ENCODE measurements at places on chromosomes 12 and 14.

- no peak for DNase-seq
These were observed 3.1 kb downstream of the DIP2B start for GRCh38 chr12:50507930-50508329.

GRCh38 chr12:132288516-132289215 lies 40.7 kb downstream of the GALNT9 start:
- DNase-seq: no peak

DNA sequence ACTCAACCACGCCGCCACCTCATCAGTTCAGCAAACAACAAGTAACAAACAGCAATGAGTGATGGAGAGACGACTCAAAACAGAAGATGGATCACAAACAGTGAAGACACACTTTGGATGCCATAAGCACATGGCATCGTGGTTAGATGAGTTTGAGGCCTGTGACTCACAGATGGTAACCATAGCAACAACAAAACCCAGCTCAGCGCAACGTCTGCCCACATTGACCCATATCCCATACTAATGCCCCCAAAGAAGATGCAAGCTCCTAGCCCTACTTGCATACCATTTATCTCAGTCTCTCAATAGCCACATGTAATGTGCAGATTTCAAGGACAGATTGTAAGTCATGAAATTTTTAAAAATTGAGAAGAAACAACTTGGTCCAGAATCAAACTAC lies 1322.3 kb upstream of the TMEM132C start:
- DNase-seq: no peak

DNA sequence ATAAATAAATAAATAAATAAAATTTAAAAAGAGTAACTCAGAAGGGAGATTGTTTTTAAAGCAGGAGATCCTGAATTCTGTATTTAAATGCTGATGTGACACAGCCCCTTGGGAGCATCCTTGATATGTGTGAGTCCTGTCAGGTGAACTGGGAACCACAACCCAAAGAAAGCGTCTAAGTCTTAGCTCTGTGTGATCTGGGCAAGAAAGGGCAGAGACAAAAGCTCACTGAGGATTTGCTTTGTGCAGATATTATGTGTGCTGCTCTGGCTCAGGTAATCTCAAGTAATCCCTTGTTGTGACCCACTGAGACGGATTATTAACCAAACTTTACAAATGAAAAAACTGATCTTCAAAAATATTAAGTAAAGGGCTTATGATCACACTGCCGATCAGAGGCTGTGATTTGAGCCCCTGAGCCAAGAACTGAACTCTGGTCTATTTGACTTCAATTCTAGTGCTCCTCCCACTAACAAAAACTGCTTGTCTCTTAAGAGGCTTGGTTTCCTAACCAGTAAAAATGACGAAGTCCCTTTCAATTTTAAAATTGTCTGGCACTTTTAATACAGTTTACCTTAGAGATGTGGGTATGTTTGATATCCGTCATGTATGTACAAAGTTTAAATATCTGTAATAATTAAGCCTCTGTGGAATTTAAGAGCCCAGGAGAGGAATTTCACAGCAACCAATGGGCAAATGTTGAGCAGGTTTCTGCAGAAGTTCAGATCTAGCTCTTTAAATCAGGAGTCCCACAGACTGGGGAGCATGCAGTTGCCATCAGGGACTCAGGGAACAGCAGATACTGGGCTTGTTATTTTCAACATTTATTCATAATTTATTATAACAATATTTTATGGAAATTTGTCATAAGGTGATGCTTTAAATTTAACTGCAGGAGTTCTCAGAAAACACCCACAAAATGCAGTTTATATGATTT lies 46.1 kb downstream of the CPM start:
- no peak for DNase-seq

DNA sequence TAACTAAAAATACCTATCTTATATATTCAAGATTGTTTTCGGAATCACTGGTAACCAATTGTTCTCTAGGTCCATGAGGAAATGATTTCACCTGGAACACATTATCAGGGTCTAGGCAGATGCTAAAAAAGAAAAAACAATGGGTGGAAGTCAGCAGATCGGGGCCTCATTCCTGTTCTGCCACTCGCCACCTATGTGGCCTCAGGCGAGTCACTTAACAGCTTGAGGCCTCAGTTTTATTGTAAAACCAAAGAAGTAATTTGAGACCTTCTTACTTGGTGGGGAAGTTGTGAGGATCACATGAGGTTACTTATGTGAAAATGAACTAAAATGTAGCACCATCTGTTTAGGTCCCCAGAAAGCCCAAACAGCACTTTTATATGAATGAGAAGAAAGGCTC lies 6.2 kb upstream of the RNASE10 start:
- DNase-seq: no peak

DNA sequence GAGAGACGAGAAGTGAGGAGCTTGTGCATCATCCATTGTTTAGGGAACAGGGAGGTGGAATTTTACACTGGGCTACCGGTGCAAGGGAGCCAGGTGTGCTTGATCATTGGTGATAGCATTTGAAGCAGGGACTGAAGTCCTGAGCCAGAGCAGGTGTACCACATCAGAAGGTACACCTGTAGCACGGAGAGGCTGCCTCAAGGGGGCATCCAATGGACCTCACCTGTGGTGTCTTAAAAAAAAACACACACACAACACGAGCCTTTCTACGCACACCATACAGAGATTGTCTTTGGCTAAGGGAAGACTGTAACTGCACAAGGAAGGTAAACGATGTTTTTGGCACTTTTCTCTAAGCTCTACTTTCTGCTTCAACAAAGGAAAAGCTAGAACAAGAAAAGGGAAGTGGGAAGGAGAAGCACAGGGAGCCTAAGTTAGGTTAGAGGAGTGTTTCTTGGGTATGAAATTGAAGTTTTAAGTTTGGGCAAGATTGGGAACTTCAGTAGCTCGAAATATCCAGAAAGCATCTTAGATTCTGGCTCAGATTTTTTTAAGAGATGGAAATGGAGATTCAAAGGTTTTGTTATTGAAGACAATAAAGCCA lies 334.3 kb upstream of the FBXO33 start:
- DNase-seq: no peak

DNA sequence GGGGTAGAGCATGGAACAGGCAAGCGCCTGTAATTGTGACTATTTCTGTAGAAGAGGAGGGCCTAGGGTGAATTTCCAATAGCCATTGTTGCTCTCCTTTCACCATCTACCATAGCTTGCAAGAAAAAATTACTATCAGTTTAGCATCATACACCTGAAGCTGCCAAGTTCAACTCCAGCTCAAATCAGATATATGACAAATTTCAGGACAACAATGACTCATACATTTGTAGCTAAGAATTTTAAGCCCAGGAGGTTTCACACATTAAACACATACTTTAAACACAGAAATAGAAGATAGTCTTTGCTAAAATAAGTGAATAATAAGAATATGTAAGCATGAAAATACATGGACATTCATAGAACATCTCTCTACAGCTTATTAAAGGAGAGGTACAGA lies 17.6 kb upstream of the G2E3 start:
- no peak for DNase-seq

DNA sequence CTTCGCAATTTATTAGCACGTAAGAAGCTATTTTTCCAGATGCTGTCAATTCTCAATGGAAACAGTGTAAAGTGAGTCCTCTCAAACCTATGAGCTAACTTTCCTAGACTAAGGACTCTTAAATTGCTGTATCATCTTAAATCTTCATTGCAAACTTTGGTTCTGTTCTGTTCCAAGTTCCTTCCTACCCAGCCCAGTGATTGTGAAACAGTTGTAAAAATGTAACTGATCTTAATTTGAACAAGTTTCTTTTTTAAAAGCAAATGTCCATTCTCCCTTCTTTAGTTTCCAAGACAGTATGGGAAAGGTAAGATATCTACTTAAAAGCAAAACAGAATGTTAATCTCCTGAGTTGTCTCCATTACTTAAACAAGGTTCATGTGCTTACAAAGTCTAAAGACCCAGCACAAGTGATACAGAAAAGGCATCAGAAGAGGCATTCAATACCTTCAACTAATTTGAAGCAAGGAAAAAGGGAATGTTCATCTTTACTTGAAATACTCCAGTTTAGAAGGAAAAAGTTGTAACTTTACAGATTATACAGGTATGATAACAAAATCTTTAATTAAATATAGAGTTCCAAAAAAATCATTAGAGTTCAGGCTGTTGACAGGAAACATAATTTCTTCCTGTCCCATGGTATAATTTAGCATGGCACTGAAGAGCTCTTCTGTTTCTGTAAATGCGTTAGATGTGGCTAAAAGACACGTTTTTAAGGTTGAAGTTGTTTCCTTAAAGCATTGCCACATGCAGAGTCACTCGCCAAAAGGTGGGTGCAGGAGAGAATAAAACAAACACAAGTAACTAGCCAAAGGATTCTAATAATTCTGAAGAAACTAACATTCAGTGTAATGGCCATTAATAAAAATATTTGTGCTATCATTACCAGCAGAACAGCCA lies 101.5 kb upstream of the USP15 start:
- DNase-seq: no peak

DNA sequence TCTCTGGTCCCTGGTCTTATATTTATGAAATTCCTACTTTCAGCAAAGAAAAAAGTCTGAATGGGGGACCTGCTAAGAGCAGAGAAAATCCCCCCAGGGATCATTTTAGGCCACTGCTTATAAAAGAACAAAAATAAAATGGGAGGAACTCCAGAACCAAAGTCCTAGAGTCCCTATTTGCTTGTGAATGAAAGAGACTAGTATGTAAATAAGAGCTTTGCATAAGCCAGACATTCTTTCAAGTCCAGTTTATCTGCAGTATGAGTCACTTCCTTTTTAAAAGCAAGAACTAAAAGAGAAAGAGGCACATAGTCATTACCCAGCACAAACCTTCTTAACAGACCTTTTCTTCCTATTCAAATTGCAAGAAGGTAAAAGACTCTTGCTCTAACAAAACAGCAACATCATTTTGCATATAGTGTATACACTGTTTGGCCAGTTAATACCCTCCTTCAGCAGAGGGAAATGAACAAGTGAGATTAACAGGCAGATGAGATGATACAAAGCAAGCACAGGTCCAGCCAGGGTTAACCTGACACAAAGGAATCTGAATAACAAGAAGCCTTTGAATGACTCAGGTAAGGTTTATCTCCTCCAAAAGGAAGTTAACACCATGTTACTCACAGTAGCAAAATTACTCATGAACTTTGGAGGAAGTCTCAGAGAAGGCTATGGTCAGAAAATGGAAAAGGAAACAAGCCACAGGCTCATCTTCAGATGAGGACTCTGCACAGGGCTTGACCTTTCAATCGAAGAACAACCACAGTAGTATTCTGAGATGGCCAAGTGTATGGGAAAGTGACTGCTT lies 87.3 kb downstream of the PHLDA1 start:
- DNase-seq: no peak

- no peak for DNase-seq
These were observed 50.4 kb upstream of the ASPG start for GRCh38 chr14:104034976-104035699.

DNA sequence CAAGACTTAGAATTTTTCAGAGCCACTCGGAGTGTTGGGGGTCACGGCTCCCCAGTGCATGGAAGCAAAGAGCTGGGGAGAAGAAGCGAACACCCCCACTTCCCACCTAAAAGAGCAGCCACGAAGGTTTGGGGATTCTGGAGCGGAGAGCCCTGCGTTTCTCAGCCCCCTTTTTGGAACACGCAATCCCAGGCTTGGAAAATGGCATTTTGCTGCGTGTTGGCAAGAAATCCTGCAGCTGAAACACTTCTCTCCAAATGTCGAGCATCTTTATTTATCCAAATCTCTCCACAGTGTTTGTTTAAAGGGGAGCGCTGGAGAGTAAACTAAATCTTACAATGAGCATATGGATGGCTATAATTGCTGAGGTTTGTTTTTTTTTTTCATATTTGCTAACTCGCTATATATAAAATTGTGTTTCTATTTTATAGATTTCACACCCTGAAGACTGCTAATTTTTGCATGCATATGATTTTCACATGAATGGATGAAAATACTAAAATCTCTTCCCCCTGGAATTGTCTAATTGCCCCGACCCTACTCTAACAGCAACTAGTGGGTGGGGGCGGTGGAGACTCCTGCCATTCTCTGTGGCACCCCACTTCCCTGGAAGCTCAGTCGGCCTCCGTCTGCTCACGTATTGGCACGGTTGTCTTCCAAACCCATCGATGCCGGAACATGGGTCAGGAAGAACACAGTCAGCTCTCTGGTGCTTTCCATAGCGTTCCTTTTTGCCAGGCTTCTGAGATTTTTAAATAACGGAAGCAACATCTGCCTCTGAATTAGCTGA lies 120.5 kb downstream of the GCH1 start:
- DNase-seq: no peak

GRCh38 chr12:41697161-41697560 lies 447.5 kb downstream of the GXYLT1 start:
- DNase-seq: no peak

GRCh38 chr14:83207550-83207949 lies 1673.9 kb upstream of the SEL1L start:
- no peak for DNase-seq

- no peak for DNase-seq
These were observed 37.1 kb downstream of the ITPR2 start for GRCh38 chr12:26795910-26796309.

GRCh38 chr14:73776194-73776537 lies 62.0 kb upstream of the PNMA1 start:
- no peak for DNase-seq

DNA sequence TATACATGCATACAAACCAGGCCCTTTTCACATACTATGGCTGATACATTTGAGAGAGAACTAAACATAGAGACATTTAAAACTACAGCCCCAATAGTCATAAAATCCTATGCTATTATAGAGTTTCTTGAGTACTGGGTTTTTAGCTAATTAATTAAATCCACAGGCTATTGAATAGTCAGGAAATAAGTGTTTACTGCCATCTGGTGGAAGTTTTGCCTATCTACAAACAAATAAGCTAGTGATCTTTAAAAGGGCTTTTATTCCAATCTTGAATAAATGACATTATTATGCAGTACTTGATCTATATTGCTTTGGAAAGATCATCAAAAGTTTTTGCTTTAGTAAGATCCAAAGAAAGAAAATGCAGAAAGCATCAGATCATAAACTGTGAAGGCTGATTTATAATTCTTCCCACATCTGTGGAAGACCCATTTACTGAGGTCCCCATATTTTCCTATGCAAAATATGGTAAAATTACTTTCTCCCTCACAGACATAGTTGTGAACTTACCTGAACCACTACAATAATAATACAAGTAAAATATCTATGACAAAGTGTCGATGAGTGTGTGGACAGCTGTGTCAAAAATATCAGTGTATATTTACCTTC lies 131.3 kb downstream of the ITPR2 start:
- peak; percentile 50 for DNase-seq

DNA sequence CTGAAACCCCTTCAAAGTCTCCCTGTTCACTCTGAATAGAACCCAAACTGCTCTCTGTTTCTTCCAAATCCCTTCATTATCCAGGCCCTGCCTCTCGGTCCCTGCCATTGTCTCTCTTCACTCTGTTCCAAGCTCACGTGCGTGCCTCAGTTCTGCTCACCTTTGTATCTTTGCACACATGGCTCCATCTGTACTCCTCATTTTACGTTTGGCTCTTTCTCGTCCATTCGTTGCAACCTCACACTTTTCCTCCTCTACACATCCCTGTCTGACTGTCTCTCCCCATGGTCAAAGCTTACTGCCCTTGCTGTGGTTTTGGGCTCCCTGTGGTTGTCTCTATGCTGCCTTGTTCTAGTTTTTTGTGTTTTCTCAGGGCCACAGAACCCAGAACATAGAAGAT lies 1054.5 kb downstream of the BCL11B start:
- DNase-seq: no peak

Data from left kidney (tissue), 8 donors.